ENCODE measurements at places on chromosomes 3 and 15. TPM values are rescaled to one million over a fixed set of nuclear protein-coding genes. Genes with fewer than 3 reads are reported as not detected.

The RASGRF1 gene
- total RNA-seq = 0.13 TPM

- ATAC-seq = no peak
Observed at GRCh38 chr3:112466020-112466419, 33.3 kb downstream of the BTLA start.

- peak; percentile 89 for ATAC-seq
Observed at GRCh38 chr15:83890587-83890986, 236.7 kb downstream of the ADAMTSL3 start.

- peak; percentile 66 for ATAC-seq
Observed at GRCh38 chr3:88203642-88204055, 53.9 kb downstream of the C3orf38 start.

DNA sequence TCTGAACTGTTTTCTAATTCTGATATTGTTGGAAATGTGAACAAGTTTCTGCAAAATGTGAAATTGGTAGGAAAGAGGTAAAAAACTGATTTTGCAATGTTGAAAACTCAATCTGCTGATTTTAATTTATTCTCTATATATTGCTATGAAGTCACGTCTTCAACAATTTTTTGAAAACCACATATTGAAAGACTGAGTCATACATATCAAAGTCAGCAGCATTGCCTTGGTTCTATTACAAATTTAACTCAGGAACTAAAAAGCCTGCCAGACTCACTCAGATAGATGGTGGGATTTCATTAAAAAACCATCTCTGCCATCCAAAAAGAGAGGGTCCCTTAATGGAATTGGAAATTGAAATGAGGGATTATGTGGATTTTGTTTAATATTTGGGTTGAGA is 351.4 kb downstream of the CNTN3 start:
- no peak for ATAC-seq

The STRA6 gene
- not detected for total RNA-seq

- no peak for ATAC-seq
Observed at GRCh38 chr3:39323494-39323893, 6.0 kb upstream of the CCR8 start.

DNA sequence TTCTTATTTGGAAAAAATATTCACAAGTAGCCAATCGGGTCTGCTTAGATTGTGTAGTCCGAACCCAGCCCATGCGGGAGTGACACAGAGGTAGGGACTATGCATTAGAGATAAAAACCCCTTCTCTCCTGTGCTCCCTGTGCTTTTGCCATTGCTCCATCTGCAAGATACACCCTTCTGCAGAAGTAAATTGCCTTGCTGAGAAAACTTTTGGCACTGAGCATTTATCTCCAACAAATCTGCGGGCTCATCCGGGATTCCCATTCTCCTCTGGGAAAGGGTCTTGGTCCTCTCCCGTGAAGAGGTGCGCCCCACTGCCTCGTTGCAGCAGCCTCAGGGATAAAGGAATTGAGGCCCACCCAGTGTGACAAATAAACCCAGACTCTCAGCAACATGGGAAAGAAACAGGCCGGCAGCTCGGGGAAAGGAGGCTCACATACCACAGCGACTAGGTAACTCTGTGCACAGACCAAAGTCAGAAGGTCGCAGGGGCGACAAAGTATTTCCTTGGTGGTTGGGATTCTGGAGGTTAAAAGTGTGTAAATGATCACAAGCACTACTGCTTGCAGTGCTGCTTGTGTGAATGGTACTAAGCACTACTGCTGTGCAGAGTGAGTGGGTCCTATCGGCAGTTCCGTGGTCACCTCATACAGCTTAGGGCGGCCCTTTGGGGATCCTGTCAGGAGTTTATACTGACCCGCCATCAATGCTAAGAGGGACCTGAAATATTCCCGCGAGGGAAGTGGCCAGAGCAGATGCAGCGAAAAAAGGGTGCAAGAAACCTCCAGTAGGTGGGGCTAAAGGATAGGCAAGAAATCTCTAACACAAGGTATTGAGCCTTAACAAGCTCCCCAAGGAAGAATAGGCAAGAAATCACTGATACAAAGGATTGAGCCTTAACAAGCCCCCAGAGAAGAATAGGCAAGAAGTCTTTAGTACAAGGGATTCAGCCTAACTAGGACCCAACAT is 54.3 kb downstream of the GSK3B start:
- ATAC-seq = no peak

DNA sequence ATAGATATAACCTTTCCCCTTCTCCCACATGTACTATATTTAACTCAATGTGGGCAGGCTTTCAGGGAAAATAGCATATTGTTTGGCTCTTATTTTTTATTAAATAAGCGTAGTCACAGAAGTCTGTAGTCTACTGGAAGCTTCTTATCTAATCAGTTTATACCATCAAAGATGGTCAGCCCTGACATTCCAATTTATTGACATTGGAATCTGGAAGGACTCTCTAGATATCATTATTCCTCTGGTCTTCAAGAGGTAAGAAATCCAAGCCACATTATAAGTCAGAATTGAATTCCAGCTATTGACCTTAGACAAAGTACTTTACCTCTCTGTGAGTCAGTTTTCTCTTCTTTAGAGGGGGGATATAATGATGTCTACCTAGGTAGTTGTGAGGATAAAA is 38.5 kb upstream of the SCAANT1 start:
- no peak for ATAC-seq

The GOLGA6L4 gene
- 7.3 TPM for total RNA-seq

GRCh38 chr15:23049984-23050628 is 10.7 kb upstream of the TUBGCP5 start:
- ATAC-seq = no peak

DNA sequence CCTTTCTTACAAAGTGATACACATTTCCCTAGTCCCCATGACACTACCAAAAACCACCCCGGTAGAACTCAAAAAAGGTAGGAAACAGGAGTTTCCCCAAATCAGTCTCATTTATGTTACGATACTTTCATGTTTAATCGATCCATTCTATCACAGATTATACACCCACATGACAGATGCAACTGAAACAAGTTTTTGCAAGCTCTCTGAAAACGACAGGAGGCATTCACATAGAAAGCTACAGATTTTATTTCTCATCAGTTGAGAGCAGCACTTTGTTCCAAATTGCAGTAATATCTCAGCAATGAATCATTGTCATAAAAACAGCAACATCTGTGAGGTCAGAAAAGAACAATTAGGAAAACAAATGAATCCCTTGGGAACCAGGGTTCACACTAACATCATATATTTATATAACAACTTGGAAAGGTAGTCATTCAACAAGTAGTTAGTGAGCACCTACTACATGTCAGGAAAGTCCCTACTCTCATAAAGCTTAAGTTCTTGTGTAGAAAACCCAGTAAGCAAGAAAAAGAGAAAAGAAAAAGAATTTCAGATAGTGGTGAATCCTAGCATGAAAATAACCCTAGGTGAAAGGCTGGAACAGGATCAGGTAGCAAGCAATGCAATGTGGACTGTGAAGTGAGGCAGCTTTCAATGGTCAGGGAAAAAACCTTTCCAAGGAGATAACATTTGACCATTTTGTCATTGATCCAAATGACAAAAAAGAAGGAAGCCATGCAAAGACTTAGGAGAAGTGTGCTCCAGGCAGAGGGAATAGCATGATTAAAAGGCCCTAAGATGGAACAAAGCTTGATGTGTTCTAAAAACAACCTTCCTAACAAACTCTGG is 8.3 kb downstream of the PLD1 start:
- ATAC-seq = peak; percentile 53

The SNX22 gene
- total RNA-seq = 0.19 TPM

- peak; percentile 42 for ATAC-seq
Observed at GRCh38 chr3:170726976-170727661, 141.2 kb upstream of the SLC7A14 start.

- ATAC-seq = no peak
Observed at GRCh38 chr3:129827765-129828164, 65.7 kb downstream of the TMCC1 start.

The NCK1 gene
- total RNA-seq = 42.2 TPM

DNA sequence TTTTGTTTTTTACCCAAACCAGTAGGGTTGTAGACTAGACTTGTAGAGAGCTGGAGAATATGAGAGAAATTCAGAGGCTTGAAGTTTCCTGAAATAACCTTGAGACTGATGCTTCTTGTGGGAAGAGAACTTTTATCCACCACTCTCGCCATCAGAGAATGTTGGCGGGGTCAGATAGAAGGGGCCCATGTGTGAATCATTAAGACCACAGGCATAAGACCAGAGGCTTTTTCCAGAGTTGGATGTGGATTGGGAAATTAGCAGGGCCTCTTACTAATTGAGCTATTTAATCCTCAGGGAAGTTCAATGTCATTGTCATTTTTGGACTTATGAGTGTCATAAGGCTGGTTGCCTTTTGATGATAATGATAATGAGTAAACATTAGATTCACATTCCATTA is 246.9 kb upstream of the THRB start:
- no peak for ATAC-seq

All from gastroesophageal sphincter (tissue), 4 donors.